Central memory CD4-positive, alpha-beta T cell (primary cell): ENCODE measurements at places on chromosomes 11 and 22.

- no peak for DNase-seq
Observed at GRCh38 chr11:69842746-69843528, 23.7 kb upstream of the FGF3 start.

DNA sequence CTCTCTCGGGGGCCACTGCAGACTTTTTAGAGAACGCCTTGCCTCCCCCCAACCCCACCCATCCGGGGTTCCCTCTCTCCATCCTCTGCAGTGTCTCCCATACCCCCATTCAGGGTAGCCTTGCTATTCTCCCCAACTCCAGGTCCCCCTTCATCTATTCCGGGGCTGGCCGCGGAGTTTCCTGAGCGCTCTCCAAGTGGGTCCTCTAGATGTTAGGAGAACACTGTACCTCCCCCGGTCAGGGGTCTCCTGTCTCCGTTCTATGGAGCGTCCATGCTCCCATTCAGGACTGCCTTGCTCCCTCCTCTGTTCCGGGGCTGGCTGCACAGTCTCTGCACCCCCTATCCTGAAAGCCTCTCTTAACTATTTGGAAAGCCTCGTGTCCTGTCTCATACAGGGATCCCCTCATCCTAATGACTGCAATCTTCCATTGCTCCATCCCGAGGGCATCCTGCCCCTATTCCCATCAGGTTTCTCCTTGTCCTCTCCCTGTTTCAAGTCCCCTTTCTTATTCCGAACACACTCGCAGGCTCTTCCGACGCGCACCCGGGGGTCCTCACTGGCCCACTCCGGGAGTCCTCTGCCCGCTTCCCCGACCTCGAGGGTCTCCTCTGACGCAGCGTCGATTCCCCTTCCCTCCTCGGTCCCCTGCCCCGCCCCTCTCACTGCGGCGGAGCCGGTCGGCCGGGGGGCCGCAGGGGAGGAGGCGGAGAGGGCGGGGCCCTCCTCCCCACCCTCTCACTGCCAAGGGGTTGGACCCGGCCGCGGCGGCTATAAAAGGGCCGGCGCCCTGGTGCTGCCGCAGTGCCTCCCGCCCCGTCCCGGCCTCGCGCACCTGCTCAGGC is at the start of gene NEFH:
TSS of gene NEFH (plus strand) at position 802 of the 845 bp plus-strand sequence. CDS start 45 bp downstream, outside the sequence.
- no peak for DNase-seq

- no peak for DNase-seq
Observed at GRCh38 chr11:96785073-96785472, 395.3 kb downstream of the JRKL start.

DNA sequence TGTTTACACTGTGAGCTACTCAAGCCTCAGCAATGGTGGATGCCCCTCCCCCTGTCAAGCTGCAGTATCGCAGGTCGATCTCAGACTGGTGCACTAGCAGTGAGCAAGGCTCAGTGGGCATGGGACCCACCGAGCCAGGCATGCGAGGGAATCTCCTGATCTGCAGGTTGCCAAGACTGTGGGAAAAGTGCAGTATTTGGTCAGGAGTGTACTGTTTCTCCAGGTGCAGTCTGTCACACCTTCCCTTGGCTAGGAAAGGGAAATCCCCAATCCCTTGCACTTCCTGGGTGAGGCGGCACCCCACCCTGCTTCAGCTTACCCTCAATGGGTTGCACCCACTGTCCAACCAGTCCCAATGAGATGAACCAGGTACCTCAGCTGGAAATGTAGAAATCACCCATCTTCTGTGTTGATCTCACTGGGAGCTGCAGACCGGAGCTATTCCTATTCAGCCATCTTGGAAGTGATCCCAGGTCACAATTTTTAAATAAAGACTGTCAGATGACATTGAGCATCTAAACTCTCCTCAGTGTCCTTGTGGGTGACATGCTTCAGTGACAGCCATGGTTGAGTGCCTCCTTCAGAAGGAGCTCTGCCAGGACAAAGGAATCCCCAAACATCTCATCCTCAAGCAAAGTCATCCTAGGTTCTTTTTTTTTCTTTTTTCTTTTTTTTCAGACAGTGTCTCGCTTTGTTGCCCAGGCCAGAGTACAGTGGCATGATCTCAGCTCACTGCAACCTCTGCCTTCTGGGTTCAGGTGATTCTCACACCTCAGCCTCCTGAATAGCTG is 10.8 kb downstream of the SLC22A24 start:
- DNase-seq = no peak

- no peak for DNase-seq
Observed at GRCh38 chr11:48167380-48167779, 49.2 kb upstream of the OR4B1 start.

- DNase-seq = no peak
Observed at GRCh38 chr11:26021017-26021416, 310.9 kb upstream of the ANO3 start.

DNA sequence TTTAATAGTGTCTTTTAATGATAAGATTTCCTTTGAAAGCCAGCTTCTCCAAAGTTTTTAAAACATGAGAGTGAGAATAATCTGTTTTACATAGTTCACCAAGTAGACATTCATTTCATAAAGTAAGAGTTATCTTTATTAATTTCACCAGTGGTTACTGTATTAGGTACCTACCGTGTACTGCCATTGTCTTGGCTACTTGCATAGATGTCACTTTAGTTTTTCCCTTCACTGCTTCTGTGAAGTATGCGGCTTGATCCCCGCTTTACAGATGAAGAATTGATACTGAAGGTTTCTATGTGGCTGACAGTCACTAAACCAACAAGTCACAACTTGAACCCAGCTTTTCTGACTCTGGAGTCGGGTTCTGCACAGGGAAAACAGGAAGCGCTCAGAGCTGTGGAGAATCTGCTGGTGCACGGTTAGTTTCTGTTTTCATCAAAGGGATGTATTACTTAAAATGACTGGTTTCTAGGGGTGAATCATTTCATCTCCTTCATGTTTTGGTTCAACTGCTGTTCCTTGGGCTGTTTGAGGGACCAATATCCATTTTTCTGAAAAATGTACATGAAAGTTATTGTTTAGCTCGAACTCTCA is 39.3 kb upstream of the MYO18B start:
- no peak for DNase-seq

DNA sequence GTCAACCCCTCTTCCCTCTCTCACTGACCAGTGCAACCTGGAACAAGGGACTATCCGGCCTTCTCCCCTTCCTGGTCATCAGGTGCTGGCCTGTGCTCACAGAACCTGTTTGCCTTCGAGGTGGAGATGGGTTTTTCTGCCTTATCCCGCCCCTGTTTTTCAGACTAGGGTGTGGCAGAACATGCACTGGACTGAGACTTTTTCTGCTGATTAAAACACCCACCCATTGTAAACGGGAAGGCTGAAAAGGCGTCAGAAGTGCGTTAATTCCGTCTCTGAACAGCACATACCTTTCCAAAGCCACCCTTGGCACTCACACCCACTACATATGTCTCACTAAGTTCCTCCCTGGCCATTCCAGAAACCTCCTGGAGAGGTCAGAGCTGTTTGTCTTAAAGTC is 4.4 kb upstream of the B3GNT6 start:
- no peak for DNase-seq

GRCh38 chr22:26958378-26958777 is 301.0 kb downstream of the MIAT start:
- no peak for DNase-seq

GRCh38 chr11:12224537-12224893 is 114.1 kb downstream of the MICAL2 start:
- DNase-seq = peak; percentile 91

DNA sequence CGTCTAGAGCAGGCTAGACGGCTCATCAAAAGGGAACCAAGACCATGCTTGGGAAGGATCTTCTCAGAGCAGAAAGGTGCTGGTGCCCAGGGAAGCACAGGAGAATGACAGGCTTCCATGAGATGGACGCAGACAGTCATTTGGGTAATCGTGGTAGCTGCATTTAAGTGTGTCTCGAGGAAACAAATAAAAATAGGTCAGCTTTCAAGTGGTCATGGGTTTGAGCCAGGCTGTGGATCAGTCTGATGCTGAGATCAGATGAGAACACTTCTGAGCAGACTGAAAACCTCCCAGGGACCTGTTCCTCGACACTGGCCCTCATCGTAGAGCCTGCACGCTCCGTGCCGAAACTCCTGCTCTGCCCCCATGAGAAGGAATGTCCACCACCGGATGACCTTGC is 4.7 kb downstream of the CARS1 start:
- DNase-seq = no peak

DNA sequence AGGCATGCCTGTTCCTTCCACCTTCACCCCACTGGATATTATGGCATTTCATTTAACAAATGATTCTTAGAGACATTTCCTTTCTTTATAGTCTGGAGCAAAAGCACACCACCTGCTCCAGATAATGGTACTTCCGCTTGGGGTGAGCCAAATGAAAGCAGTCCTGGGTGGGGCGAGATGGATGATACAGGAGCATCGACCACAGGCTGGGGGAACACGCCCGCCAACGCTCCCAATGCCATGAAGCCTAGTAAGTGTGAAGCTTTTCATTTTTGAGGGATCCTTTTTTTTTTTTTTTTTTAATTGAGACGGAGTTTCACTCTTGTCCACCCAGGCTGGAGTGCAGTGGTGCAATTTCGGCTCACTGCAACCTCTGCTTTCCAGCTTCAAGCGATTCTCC is 76.3 kb upstream of the ADSL start:
- DNase-seq = no peak

DNA sequence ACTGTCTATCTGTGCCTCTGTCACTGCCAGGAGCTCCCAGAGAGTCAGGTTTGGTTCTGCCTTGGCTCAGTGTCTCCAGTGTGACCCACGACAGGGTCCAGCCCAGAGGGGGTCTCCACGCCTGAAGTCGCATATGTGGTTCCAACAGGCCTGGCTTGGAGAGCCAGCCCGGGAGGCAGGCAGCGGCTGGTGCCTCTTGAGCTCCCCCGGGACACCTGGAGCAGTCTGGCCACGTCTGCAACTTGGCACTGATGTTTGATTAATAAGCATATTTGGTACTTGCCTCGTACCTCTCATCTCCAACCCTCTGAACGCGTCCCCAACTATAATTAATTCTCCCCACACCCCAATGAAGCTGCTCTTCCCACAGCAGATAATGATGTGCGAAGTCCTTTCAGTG is 31.7 kb upstream of the SHISAL1 start:
- no peak for DNase-seq

DNA sequence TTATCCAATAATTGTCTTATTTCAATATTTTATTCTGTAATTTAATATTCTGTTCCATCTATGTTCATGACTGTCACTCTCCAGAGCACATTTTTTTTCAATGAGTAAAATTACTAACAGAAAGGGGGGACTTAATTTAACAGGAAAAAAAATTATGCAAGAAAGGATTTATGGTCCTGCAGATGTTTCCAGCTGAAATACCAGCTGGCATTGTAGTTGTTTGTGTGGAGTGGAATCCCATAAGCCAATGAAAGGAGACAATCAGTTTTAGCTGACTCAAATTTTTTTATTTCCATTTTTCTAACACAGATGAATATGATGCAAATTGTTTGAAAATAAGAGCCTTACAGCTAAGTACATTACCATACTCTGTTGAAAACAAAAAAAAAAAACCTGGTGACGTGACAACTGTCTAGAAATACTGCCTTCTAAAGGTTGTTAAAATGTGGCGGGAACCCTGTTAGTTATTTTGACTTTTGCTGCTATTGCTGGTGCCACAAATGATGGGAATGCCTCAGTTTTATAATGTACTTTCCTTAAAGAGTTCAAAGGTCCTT is 389.1 kb downstream of the ETS1 start:
- DNase-seq = no peak

DNA sequence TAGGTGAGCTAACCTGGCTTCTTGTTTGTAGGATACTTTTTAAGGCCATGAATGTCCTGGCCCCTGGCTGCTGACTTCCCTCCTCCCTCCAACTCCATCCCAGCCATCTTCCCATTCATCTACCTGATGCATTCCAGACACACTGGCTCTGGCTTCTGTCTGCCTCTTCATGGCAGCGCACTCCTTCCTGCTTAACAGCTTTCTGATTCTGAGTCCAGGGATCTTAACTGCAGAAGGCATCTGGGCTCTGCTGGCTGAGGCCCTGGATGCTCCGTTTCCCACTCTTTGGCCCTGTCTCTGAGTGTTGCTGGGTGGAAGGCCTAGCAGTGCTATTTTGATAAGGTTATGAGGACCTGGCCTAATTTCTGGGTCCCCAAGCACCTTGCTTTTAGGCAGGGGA is 1.8 kb upstream of the THY1 start:
- no peak for DNase-seq

DNA sequence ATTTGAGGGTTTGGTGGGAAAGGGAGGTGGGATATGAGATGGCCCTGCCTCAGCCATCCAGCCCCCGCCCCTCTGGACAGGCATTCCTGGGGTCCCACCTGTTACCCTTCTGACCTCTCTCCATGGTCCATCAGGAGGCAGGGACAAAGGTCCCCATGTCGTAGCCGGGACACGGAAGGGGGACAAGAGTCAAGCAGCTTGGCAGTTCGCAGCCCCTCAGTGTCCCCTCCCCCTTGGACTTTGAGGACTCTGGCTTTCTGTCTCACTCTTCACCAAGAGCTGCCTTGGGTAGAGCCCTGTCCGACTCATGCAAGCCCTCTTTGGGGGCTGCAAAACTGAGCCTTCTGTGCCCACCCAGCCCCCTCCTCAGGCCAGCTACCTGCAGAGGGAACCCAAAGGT is 30.2 kb downstream of the TRIM29 start:
- no peak for DNase-seq

DNA sequence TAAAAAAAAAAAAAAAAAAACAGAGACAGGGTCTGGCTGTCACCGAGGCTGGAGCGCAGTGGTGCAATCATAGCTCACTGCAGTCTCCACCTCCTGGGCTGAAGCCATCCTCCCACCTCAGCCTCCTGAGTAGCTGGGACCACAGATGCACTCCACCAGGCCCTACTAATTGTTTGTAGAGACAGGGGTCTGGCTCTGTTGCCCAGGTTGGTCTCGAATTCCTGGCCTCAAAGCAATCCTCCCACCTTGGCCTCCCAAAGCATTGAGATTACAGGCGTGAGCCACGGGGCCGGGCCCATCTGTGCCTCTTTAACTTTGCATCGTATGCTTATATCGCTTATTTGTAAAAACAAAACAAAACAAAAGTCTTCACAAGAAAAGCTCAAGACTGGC is 3.1 kb downstream of the CPT1A start:
- DNase-seq = no peak

GRCh38 chr11:10984250-10984649 is 126.4 kb upstream of the ZBED5 start:
- no peak for DNase-seq

GRCh38 chr11:70825893-70826540 is 426.4 kb downstream of the SHANK2 start:
- no peak for DNase-seq

DNA sequence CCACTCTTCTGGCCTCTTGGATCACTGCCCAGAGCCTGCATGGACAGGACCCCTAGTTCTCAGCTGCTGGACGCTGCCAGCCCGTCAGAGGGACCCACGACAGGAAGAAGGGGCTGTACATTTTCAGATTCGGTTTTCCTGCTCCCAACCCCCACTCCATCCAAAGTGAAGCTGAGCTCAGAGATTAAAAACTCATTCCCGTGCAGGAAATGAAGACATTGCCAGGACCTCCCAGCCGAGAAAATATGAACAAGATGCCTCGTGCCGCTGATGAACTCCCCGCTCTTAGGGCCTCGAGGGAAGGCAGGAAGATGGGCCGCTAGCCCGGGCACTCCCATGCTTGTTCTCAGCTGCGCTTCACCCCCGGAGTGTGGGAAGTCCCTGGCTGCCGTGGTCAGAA is 36.1 kb downstream of the RPUSD4 start:
- no peak for DNase-seq
